ENCODE measurements at places on chromosomes 5 and 9.

- DNase-seq = no peak
These were observed 12.3 kb downstream of the PDLIM4 start for GRCh38 chr5:132269635-132270334.

GRCh38 chr9:104775976-104776375, 12.0 kb downstream of the NIPSNAP3B start:
- no peak for DNase-seq

GRCh38 chr5:33370466-33370859, 70.3 kb upstream of the TARS1 start:
- DNase-seq = no peak

DNA sequence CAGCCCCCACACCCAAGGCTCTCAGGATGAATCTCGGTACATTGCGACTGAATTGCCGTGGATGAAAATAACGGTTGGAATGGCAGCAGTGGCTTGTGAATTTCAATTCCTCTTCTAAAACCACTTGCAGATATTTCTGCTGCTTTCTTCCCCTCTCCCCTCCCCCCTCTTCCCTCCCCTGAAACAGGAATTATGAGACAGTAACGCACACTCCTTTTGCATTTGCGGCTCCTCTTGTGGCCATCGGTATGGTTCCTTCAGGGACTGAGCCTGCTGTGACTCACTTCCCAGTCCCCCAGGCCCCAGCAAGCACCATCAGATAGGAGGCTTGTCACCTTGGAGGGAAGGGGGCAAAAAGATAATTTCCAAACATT, 9.7 kb downstream of the DCANP1 start:
- no peak for DNase-seq

DNA sequence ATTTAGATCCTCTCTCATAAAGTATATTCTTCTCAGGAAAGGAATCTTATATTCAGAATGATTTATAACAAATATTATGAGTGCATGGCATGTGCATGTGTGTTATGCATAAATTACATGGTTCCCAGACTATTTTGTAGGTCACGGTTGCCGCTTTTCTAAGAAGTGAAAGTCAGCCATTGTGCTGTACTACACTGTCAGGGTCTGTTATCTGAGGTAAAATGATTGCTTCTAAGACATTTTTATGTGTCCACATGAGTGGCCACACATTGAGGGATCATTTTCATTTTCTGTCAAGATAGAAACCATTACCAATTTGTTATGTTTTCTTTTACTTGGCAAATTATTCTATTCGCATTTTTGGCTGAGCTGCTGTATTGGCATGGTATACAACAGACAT, 210.8 kb downstream of the CWC27 start:
- no peak for DNase-seq

DNA sequence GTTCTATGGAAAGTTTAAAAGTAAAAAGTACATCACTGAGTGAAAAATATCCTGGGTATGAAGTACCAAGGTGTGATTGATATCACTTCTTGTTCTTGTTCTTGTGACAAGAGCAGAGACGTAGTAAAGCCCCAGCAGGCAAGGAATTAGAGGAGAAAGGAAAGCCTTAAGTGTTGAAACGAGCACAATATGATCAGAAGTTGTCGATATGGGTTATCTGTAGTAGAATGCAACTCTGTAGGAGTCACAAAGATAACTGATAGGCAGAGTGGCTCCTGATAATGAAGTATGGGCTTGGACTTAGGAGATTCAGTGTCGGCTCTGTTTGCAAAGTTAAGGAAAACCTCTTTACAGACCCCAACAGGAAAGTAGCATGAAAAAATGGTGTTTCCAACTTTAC, 1179.1 kb downstream of the DTWD2 start:
- DNase-seq = no peak

GRCh38 chr5:5340206-5340729, 82.2 kb upstream of the ICE1 start:
- DNase-seq = no peak

- no peak for DNase-seq
These were observed 232.0 kb upstream of the FBXL7 start for GRCh38 chr5:15267966-15268365.

GRCh38 chr5:89128906-89129625, 246.1 kb upstream of the MEF2C start:
- DNase-seq = no peak

DNA sequence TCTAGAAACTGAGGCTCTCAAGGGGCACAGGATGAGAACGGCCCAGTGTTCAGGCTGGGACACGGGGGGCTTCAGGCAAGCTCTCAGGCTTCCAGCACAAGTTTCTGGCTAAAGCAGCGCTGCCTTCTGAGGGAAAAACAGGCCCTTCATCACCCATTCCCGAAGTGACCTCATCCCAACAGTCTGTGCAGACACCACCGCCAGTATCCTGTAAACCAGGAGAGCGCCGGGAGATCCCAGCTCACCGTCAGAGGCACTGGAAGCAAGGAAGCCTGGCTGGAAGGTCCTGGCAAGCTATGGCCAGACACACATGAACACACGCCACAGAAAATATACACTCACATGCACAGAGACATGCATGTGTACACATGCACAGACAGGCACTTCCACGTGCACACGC, 8.8 kb downstream of the SLC12A7 start:
- DNase-seq = no peak

DNA sequence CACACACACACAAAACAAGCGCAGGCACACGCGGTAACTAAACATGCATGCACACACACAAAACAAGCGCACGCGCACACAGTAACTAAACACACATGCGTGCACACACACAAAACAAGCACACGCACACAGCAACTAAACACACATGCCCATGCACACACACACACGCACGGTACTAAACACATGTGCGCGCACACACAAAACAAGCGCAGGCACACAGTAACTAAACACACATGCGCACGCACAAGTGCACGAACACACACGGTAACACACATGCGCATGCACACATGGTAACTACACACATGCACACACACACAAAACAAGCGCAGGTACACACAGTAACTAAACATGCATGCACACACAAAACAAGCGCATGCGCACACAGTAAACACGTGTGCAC, 19.9 kb upstream of the SLC6A3 start:
- no peak for DNase-seq

DNA sequence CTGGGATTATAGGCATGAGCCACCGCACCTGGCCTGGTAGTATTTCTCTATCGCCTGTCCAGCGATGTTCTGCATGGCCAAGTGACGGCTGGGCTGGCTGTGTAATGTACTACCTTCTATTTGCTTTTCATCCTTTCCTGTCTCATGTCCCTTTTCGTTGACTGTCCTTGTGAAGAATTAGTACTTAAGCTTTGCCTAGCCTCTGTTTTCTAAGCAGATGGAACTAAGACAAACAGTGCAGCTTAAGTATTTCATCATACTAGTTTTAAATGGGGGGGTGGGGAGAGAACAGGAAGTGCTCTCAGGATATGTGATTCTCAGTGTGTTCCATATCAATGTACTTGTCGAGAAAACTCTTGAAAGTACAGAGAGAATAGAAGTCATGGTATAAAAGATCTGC, 31.7 kb upstream of the CCL21 start:
- no peak for DNase-seq

DNA sequence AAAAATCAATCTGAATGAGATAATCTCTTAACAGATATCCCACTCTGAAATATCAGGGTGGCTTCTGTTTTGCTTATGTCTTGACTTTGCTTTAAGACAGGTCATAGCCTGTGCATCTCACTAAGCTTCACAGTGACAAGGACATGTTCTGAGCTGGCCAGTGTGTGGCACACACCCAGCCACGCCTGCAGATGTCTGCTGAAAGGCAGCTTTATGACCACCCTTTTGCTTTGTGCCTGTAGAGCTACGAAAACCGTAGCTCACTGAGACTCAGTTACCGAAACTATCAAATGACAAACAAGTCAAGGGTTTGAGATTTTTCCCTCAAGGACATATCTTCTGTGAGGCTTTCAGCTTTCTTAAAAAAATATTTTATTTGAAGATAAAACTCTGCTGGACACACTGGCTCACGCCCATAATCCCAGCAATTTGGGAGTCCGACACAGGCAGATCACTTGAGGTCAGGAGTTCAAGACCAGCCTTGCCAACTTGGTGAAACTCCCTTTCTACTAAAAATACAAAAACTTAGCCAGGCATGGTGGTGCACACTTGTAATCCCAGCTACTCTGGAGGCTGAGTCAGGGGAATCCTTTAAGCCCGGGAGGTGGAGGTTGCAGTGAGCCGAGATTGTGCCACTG, 233.2 kb downstream of the SPATA31A1 start:
- no peak for DNase-seq

DNA sequence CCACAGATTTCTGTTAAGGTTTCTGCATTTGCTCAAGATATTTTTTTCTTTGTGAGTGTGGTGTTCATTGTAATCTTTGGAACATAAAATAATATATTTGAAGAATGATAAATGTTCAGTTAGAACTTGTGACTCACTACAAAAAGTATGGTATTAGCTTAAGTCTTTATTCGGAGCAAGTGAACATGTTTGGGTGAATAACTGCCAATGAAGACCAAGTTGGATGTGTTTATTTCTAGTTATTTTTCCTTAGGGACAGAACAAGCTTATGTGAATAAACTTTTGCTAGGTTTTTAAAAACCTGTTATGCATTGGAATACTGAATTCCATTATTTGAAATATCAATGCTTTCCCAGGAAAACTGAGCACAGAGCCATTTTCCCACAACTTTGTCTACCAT, 418.6 kb downstream of the SLCO4C1 start:
- DNase-seq = no peak

- no peak for DNase-seq
These were observed 1471.1 kb upstream of the ACO1 start for GRCh38 chr9:30913331-30913730.

DNA sequence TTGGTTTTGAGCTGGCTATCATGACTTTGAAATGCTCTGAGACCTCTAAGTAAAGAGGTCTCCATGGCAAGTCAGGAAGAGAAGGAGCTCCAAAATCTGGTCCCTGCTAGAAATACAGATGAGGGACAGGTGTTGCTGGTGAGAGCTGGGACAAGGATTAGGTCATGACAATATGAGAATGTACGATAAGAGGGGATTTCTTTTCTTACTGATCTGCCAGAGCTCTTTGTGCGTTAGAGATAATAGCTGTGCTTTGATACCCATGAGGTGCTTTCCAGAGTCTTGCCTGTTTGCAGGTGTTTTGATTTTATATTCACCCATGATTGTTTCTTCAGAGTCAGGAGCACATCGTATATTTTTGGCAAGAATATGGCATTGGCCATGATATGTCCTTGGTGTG, 56.5 kb downstream of the ANKRD33B start:
- no peak for DNase-seq

GRCh38 chr5:143445776-143446175, 42.3 kb upstream of the NR3C1 start:
- no peak for DNase-seq

- no peak for DNase-seq
These were observed 82.3 kb downstream of the ROR2 start for GRCh38 chr9:91867740-91868139.

GRCh38 chr5:107232788-107233187, 437.9 kb downstream of the EFNA5 start:
- no peak for DNase-seq

GRCh38 chr5:97121848-97122247, 20.6 kb downstream of the LIX1 start:
- no peak for DNase-seq

DNA sequence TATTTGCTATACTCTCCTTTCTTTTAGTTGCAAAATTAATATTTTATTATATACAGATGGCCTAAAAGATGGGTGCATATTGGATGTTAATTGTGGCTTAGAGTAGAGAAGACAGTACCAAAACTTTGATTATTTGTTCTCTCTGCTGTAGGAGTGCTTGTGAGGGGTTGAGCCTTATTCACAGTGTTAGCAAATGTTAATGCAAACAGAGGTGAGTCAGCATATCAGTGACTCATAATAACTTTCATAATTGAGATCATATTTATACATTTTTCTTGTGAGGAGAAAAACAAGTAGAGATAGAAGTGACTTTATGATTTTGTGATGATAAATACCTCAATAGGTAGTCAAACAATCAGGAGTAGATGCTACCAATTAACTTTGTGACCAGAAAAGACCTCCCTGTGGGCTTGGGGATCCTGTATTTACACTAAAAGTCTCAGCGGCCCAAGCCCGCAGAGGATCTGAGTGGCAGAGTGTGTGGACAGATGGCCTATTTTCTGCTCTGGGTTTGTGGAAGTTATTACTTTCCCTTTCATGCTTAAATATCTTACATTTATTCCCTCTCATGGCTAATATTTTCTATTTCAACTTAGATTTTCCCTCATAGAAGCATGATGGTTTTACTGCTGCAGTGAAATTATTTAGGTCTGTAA, 226.5 kb downstream of the TAF11L14 start:
- no peak for DNase-seq

DNA sequence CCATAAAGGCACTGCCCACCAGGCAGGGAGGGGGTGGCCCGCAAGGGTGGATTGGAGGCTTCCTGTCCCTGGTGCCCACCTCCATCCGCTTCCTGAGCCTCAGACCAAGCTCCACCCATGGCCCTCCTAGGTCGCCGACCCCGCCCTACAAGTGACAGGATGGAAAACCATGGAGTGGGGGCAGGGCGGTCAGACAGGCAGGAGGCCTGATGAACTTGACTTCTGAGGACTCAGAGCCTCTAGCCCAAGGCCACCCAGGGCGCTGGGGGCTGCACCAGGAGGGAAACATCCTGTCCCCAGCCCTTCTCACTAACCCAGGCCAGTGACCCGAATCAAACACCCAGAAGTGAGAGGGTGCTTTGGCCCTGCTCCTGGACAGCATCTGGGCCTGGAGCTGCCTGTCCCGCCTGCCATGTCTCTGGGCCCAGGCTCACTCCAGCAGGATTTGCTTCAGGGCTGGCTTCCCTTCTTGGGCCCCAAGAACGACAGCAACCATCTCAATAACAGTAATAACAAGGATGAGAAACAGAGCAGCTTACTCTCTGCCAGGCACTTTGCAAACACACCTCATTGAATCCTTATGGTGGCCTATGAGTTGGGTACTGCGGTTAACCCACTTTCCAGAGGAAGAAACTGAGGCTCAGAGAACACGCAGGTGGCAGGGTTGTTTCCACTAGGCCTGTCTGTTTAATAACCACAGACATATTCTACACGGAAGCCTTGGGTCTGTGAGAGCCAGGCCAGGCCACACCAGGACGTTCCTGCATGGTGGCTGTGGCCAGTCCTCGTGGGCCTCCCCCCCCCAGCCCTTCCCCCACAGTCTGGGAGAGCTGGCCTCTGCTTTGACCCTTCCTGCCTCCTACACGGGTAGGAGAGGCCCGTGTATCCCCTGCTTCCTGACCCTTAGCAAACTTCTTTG, 4.4 kb upstream of the ST6GALNAC6 start:
- peak; percentile 76 for DNase-seq

Measured in NAMALWA (cell line).